ENCODE measurements at places on chromosomes 1 and 21. TPM values are rescaled to one million over a fixed set of nuclear protein-coding genes. Genes with fewer than 3 reads are reported as not detected.

DNA sequence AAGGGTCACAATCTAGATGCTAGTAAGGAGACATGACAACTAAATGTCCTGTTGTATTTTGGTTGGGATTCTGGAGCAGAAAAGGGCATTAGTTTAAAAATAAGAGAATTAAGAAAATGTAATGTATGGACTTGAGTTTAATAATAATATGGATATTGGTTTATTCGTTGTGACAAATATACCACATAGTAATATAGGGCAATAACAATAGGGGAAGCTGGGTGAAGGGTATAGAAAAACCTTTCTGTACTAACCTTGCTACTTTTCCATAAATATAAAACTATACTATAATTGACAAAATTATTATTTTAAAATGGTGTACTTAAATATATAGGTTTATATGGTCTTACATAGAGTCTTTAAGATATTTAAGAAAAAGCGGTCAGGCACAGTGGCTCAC lies 558.9 kb downstream of the PTPRC start:
- DNase-seq, result no peak

Gene C1orf115
- 3.9 TPM for polyA plus RNA-seq

- DNase-seq, result no peak
These were observed 56.3 kb upstream of the SLC25A33 start for GRCh38 chr1:9482816-9483572.

- DNase-seq, result no peak
These were observed 205.0 kb downstream of the TOMM20 start for GRCh38 chr1:234923626-234924025.

- peak; percentile 22 for DNase-seq
These were observed 575 bp downstream of the TRIM67 start for GRCh38 chr1:231162297-231162969.

GRCh38 chr1:168320800-168321450 lies 40.2 kb downstream of the TBX19 start:
- DNase-seq, result no peak
